ENCODE measurements at places on chromosomes 7 and 10.
A peak's percentile ranks its signal among the peaks of the same experiment; 100 is the strongest.

GRCh38 chr10:133096616-133097269 is 9.0 kb downstream of the ADGRA1 start:
- no peak for DNase-seq

DNA sequence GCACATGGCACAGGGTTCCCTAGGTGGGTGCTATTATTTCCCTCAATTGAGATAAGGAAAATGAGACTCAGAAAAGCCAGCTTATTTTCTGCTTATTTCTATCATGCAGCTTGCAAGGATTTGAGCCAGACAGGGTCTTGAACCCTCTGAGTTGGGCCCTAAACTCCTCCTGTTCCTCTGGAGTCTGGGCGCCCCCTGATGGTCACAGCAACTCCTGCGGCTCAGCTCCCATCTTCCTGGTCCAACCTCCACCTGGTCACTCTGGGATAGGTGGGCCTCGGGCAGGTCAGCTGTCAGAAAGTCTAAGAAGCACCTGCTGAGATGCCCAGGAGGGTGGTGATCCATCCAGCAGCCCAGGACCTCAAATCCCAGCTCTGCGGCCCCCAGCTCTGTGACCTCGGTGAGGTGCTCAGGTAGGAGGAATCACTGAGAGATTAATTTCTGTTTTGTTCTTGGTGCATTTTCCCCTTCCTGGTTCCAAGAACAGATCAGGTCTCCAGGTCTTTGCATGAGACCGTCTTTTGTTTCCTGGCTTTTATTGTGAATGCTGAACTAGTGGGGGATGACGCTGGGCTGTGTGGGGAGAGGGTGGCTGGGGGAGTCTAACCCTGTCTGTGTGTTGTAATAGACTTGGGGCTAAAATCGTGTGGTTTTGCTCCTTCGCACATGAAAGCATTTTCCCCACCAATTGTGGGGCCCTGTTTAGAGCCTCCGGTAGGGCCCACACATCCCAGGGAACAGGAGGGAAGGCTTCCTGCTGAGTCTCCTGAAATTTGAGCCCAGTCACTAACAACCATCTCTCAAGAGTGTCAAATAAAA is 32.8 kb downstream of the TMEM130 start:
- peak; percentile 84 for DNase-seq

DNA sequence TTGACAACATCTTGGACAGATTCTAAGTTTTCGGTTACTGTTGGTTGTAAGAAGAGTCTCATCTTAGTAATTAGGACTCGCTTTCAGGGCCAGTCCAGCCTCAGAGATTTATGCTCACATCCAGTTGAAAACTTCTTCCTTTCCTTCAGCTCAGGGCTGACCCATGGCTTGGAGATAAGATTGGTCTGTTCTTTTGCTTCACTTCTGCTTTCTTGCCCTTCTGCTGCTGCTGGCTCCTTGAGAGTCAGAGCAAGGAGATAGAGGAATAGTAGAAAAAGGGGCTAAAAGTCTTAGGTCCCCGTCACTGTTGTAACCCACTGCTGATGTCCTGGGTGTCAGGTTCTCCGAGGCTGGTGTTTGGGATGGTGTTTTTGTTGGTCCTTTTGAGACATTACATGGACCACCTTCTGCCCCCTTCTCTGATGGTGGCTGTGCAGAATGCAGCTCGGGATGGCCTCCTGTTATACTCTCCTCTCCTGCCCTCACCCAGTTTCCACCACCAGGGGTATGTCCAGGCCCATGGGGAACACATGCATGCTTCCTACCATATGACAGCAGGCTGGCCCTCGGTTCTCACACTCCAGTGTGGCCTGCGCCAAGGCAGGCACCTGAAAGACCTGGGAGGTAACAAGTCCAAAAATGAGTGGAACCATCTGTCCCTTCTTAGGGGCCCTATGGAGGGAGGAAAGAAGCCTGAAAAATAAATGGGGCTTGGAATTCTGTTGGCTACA is 67.8 kb upstream of the PCBD1 start:
- DNase-seq: no peak

- no peak for DNase-seq
Measured at GRCh38 chr10:132209130-132209529, 22.4 kb downstream of the DPYSL4 start.

- DNase-seq: peak; percentile 23
Measured at GRCh38 chr7:43568529-43568928, 14.4 kb upstream of the STK17A start.

DNA sequence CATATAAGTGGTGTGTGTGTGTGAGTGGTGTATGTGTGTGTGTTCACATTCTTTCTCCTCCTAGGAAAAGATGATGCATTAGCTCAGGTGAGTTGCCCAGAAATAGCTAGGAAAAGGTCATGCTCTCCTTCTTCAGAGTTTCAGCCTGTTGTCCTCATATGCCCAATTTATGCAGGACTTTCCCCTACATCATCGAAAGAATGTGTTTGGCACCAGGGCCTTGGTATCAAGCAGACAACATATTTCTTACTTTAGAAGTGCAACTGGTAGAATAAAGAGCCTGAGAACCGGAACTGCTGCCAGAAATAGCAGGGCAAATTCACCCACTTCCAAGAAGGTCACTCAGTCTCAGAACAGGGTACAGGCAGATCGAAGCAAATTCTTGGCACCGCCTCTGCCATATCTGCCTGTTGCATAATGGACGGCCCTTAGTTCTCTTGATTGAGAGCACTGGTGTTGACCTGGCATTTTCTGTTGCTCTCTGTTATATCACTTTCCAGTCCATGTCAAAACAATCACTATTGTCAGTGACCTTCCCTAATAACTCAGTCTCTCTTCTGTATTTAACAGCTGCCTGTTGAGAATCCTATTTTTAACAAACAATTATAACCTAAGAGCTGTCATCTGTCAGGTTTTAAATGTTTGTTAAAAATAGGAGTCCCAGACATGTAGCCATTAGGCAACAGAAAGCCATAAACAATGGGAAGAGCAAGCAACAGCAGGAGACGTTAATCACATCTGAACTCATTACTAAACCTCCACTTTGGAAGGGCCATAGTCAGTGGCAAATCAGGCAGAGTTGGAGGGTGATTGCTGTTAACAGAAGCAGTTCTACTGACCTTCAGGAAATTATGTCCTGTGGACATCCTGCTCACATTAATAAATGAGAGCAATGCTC is 20.7 kb downstream of the ADRB1 start:
- no peak for DNase-seq

DNA sequence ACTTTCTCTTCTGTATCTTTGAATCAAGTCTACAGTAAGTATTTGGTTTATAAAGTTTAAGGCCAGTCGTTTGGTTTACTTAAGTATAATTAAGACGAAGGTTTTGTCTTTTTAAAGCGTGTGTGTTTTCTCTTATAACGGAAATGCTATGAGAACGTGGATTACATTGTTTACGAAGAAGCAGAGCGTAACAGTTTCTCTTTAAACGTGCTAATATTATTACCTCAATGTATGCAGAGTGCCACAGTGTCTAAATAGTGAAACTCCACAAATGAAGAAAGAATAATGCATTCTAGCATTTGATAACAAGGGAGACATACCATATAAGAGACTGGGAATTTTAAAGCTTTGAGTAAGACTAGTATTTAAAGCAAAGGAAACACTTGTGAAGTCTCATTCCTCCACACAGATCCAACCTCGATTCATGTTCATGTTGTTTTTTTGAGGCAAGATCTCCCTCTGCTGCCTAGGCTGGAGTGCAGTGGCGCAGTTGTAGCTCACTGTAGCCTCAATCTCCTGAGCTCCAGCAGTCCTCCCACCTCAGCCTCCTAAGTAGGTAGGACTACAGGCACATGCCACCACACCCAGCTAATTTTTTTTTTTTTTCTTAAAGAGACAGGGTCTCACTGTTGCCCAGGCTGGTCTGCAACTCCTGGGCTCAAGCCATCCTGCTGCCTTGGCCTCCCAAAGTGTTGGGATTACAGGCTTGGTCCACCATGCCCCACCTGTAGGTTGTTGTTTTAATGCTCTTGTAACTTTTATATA is 75.1 kb downstream of the ANKRD61 start:
- peak; percentile 28 for DNase-seq

DNA sequence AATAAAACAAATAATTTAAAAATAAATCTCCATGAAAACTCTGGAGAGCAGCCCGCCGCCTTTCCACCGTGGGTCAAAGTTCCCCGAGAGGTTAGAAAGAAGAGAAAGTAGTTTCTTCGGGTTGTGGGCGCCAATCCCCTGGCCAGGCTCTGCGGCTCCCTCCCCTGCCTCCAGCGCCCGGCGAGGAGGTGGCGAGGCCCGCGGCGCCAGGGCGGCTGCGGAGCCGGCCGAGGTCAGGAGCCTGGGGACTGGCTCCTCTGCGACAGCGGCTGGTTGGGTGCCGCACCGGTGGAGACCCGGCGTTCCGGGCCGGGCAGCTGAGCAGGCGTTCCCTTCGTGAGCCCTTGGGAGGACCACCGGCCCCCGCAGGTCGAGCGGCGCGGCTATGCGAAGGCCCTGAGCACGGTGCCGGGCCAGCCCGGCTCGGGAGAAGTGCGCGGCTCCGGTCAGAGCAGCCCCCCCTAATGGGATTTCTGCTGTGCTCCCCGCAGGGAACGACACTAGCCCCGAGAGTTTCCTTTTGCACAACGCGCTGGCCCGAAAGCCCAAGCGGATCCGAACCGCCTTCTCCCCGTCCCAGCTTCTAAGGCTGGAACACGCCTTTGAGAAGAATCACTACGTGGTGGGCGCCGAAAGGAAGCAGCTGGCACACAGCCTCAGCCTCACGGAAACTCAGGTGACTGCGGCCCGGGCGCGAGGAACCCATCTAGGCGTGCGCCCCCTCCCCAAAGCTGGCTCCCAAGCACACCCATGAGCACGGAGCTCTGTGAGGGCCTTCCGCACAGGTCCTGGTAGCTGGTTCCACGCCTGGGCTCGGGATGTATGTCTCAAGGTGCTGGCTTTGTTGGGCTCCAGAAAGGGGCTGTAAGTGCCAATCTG is 2.8 kb downstream of the EMX2 start:
- no peak for DNase-seq

- no peak for DNase-seq
Measured at GRCh38 chr10:5858811-5859210, 30.9 kb downstream of the ANKRD16 start.

DNA sequence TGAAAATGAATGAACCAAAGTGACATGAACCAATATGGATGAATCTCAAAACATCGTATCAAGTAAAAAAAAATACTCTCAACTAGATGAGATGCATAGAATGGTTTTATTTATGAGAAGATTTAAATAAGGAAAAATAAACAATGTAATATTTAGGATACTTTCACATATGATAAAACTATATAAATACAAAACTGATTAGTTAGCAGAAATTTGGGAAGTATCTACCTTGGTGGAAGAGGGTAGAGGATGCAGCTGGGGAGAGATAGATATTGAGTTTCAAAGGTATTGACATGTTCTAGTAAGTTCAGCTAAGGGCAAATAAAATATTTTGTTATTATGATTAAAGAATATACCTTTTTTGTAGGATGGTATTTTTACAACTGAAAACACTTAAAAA is 463.1 kb downstream of the SH2D4B start:
- DNase-seq: no peak

DNA sequence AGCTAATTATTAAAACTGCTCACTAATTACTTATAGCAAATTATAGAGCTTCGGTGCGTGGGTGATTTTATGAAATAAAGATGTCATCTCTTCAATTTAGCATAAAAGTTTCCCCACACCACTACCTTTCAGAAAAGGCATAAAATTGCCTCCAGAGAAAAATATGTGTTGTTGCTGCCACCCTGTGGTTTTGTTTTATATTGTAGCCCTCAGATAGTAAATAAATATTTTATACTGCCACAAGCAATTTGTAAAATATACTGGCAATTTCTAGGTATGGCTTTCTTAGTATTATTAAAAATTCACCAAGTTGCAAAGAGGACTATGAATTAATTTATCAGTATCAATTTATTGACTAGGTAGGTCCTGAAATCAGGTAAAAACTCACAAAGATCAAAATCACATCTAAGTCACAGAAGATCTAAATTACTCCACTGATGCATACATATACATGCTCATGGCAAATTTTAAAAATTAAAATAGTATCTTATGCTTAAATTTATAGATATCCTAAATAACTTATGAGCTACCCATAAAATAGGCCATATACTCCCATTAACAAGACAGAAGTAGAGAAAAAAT is 26.5 kb downstream of the ASNS start:
- peak; percentile 31 for DNase-seq

GRCh38 chr10:72802763-72803505 is 90.6 kb upstream of the OIT3 start:
- no peak for DNase-seq

DNA sequence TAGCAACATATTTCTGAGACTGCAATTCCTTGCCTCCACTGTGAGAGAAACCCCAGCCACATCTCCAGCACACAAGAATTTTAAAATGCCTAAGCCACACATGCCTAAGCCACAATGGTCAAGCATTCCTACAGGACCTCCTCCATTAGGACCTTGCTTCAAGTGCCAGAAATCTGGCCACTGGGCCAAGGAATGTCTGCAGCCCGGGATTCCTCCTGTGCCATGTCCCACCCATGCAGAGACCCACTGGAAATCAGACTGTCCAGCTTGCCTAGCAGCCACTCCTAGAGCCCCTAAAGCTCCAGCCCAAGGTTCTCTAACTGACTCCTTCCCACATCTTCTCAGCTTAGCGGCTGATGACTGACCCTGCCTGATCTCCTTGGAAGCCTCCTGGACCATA is 117.5 kb downstream of the AHR start:
- DNase-seq: no peak

- no peak for DNase-seq
Measured at GRCh38 chr10:29344073-29344820, 55.4 kb downstream of the LYZL1 start.

GRCh38 chr10:21030091-21030490 is 133.0 kb upstream of the NEBL start:
- DNase-seq: no peak

GRCh38 chr7:35991511-35992232 is 161.4 kb upstream of the EEPD1 start:
- no peak for DNase-seq

DNA sequence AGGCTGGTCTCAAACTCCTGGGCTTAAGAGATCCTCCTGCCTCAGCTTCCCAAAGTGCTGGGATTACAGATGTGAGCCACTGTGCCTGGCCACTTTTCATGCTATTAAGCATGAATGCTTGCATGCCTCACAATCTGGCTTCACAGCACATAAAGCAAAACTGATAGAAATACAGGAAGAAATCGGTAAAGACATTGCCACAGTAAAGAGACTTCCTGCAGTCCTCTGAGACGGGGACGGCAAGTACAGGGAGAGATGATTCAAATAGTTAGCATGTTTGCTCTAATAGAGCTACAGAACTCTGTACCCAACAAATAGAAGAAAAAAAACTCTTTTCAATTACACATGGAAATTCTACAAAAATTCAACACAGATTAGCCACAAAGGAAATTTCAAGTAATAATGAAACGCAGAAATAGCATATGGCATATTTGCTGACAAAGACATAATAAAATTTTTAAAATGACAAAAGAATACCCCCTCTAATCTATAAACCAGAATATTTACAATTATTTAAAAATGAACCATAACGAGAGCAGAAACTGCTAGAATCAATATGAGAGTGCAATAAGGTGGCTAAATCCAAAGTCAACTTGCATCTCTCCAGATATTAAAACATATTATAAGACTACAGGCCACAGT is 32.3 kb downstream of the CARD11 start:
- no peak for DNase-seq
